CD4-positive, alpha-beta T cell treated with Interleukin-1 beta for 1 hour (primary cell): ENCODE measurements at places on chromosomes 6 and 20.

DNA sequence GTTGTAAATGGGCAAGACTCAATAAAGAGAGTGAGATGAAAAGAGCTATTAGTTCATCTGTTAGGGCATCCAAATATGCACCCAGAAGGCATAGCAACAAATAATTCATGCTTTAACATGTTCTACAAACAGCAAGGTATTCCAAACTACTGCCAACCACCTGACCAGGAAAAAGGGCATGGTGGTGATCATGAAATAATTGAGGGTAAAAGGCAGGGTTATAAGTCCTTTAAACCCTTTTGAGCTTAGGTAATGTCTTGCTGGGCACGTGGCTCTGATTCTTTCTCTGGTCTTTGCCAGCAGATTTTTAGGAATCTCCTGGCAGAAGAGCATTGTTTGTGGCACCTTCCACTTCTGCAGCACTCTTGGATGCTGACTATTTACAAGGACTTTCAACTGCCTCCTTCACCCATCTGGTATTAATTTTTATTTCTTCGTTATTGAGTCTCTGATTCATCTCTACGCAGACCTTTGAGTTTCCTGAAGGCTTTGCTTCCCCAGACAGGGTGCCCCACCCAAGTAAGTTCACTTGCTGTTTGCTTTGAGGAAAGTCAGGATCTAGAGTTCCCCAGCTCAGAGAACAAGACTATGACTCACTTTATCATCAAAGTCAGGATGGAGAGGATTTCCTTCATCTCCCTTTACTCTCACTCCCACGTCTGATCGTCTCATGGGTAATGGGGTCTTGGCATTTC is 83.4 kb upstream of the NEDD9 start:
- DNase-seq, result no peak

DNA sequence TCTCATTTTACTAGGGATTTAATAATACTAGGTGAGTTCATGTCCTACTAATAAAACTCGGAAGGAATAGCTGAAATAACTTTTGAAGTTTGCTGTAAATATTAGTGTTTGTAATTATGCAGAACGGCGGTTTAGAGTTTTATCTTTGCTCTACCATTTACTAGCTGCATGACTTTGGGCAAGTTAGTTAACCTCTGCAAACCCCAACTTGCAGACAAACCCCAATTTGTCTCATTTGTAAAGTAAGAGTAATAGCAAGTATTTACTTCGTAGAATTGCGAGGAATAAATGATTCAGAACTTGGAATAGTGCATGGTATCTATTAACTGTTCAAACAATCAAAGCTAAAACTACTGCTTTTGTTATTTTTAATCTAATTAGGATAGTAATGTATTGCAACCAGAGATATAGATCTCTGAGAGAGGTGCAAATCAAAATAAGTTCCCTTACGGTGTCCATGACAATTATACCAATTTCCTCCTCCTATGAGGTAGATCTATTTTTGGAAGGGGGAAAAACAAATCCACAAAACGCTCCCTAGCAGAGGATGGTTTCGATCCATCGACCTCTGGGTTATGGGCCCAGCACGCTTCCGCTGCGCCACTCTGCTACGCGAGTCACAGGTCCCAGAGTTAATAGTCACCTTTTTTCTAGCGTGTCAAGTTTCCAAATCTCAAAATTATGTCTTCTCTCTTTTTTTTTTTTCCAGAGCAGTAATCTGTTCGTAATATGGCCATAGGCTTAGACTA is 35.1 kb upstream of the BTN3A2 start:
- peak; percentile 61 for DNase-seq

- no peak for DNase-seq
Observed at GRCh38 chr6:10778230-10778629, 30.6 kb downstream of the TMEM14B start.

DNA sequence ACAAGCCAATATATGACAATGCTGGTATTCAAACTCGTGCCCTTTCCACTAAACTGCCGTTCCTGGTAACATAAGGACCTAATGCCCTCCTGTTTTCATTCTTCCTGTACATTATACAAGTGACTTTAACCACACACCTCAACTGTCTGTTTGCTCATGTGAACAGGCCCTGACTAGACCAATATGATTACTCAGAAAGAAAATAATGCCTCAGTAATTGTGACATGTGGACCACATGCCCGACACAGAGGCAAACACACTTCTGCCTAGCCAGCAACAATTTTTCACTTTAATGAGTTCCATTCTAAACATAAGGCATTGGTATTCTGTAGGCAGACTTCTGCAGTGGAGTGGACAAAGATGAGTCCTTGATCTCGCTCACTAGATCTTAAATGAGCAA is 30.0 kb downstream of the SLC22A16 start:
- DNase-seq, result no peak

DNA sequence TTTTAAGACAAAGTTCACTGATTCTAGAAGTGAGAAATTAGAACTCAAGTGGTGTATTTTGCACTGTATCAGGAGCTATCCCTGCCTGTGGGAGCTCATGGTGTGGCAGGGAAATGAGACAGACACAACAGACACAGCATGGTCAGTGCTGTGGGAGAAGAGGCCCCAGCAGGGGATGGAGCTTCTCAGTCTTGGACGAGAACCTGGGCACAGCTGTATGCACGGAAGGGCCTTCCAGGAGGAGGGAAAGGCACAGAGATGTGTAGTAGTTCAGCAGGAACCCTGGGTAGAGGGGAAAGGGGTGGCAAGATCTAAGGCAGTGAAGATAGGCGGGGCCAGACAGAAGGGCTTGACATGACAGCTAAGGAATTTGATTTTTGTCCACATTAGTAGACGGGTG is 48.8 kb upstream of the KIF25 start:
- DNase-seq, result no peak

DNA sequence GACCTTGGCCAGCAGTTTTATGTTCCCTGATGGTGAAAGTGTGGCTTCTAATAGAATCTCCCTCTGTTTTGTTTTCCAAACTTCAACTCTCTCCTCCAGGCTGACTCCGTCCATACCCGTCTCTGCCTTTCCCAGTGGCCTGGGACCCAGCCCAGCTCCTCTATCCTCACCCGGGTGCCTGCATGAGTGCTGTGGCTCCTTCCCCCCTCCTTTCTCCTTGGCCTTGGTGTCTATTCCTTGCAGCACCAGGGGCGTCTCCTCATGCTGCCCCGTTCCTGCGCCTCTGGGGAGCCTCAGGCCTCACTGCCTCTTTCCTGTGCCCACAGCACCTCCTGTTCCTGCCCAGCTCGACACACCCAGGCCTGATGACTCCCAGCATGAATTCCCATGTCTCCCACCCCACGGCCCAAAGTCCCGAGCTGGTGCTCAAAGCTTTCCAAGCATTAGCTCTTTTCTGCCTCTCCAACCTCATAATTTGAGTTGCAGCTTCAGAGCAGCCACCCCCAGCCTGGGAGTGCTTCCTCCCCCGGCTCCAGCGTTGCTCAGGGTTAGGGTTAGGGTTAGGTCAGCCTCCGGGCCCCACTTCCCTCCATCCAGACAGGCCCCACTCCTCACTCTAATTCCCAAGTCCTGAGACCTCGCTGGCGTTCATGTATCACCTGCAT is 56.3 kb upstream of the AFDN start:
- no peak for DNase-seq

DNA sequence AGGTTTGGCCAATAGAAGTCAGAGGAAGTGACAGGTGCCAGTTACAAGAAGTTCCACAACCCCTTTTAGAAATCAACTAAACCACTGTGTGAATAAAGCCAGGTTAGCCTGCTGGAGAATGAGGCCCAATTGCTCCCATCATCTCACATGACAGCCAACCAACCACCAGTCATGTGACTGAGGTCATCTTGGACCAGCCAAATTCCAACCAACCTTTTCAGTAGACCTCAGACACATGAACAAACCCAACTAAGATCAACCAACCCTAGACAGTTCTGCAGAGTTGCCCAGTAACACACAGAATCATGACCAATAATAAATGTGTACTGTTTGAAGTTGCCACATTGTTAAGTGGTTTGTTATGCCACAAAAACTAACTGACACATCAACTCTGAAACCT is 44.6 kb upstream of the GGTLC1 start:
- peak; percentile 19 for DNase-seq

- DNase-seq, result no peak
Observed at GRCh38 chr20:35558451-35558850, 16.6 kb downstream of the ERGIC3 start.

DNA sequence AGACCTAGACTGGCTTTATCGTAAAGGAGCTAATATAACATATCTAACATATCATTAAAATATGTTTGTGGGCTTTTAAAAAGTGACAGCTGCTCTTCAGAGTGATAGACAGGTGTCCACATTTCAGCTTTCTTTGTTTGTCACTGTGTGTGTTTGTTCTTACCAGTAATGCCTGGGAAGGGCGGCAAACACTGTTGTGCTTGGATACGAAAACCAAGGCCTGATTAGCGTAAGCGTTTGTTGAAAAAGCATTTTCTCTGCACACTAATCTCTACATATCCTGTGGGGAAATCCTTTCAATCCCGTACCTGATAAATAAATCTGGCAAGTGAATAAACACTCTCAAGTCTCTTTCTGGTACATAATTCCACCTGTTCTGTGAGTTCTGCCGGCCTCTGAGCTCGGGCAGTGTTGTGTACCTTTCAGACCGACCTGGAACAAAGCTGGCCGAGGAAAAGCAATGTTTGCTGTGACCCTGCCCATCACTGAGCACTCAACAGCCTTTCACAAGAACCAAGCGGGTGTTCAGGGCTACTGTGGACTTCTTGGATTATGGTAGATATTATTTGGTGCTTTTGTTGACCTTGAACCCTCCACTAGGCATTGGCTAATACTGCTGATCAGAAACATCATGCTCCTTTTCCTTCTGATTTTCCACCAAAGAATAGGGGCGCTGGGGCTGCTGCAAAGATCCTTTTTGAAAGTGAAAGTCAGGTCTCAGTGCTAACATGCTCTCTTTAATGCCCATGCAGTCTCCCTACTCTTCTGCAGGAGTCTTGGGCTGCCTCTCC is 100.4 kb downstream of the CD83 start:
- DNase-seq, result no peak
